ENCODE measurements at places on chromosomes 12 and 14.

DNA sequence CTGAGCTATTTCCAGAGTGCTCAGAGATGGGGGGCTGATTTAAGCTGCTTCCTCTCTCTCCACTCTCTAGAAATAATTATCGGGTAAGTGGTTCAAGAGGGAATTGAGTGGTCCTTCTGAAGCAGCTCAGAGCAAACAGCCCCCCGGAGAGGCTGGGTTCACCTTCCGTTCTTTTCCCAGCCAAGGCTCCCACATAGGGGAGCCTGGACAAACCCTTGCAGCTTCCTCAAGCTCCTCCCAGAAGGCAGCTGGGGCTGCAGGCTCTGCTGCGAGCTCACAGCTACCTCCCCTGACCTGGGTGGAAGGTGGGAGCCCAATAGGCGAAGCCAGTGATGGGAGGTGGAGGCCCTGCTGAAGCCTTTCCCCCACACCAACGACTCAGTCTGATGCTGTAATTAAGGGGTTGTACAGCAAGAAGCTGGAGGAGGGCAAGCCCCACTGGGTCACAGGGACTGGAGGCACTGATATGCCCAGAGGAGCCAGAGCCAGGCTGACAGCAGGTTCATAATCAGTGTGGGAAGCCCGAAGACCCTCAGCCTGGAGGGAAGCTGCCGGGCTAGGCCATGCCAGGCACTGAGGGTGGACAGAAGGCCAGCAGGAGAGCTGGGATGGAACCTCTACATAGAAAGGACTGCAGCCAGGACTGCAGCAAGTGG is 52.4 kb downstream of the ARL6IP4 start:
- DNase-seq, result no peak

GRCh38 chr12:89183985-89184435 is 168.3 kb downstream of the DUSP6 start:
- DNase-seq, result no peak

GRCh38 chr12:113267621-113268020 is 46.4 kb downstream of the TPCN1 start:
- DNase-seq, result no peak

- no peak for DNase-seq
These were observed 120.4 kb downstream of the ETV6 start for GRCh38 chr12:11769723-11770514.

GRCh38 chr14:90578283-90578985 is 181.6 kb downstream of the CALM1 start:
- DNase-seq, result no peak

DNA sequence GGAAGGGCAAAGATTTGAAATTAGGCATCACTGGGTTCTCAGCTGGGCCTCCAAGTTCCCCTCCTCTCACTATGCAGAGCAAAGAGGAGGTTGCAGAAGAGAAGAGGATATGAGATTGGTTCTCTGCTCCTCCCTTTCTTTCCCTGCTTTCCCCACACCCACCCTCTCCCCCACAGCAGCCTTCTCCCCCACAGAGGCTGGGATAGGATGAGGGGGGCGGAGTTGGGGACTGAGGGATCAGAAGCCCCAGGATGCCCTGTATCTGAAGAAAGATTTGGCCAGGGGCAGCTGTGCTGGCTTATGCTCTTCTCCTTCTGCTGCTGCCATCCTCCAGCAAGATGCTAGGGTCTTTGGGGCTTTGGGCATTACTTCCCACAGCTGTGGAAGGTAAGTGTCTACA is at the start of gene AMHR2:
AMHR2 (plus strand) TSS at position 259 of the 400 bp plus-strand sequence; CDS start at position 339, 80 bp downstream.
- DNase-seq, result no peak

DNA sequence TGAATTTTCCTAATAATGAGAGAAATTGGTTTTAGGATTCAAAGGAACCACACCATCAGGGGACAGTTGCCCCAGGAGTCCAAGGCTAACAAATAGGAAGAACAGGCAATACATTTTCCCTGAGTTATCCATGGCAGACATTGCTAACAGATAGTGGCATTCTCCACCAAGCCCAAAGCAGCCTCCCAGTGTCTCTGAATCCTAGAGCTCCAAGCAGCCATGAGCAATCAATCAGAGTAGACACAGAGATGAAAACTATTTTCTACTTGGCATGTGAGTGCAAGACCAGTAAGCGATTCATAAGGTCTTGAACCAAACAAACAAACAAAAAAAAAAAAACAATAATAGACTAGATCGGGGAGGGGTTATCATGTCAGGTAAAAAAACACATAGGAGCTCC is 515.7 kb downstream of the MED13L start:
- DNase-seq, result no peak

DNA sequence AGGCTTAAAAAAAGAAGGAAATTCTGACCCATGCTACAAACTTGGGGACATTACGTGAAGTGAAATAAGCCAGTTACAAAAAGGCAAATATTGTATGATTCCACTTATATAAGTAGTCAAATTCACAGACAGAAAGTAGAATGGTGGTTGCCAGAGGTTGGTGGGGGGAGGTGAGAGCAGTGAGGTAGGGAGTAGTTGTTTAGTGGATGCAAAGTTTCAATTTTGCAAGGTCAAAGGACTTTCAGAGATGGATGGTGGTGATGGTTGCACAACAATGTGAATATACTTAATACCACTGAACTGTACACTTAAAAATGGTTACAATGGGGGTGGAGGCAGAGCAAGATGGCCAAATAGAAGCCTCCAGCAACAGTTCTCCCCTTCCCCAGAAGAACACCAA is 86.2 kb upstream of the PLXNC1 start:
- DNase-seq, result no peak

- no peak for DNase-seq
These were observed 23.3 kb downstream of the ACTN1 start for GRCh38 chr14:68955851-68956179.

DNA sequence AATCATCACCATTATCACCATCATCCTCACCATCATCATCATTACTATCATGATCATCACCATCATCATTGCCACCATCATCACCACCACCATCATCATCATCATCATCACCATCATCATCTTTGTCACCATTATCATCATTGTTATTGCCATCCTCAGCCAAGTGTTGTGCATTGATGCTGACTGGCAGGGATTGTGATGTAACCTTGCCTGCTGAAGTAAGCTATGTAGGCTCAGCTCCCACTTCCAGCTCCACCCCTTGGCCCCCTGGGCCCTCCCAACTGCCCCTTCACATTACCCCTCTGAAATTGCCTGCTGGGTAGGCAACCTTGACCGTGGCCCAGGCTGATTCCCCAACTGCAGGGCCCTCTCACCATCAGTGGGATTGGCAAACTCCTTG is 37.6 kb downstream of the SVOP start:
- no peak for DNase-seq

GRCh38 chr12:3950714-3951320 is 77.6 kb upstream of the PARP11 start:
- no peak for DNase-seq

DNA sequence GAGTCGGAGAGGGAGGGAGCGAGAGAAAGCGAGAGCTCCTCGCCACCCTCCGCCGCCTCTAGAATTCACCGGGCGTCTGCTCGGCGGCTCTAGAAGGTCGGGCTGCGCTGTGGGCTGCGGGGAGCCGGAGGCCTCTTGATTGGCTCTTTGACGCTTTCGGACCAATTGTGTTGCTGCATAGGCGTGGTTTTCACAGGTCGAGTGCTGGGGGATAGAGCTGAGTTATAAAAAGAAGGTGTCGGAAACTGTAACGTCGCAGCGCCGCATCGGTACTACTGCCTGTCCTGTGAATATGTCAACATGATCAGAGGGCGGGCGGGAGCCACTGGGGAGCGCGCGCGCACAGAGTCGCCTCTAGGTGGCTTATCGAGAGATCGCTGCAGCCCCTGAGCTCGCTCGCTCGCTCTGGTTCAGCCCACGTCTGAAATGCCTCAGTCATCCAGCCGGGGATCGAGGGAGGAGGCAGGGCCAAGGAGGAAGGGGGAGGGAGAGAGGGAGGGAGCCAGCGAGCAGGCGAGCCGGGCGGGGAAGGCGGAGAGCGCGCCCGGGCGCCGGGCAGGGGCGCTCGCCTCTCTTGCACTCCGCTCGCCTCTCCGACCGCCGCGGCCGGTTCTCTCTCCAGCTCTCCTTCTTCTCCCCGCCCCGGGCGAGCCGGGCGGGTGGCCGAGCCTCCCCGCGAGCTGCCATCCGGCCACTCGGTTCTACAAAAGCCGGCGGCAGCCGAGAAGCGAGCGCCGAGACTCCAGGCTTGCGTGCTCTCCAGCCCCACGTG is at the start of gene TBX3:
TBX3 (minus strand) TSS at position 78 of the 772 bp plus-strand sequence. CDS start 975 bp downstream, outside the sequence.
- peak; percentile 99 for DNase-seq

- DNase-seq, result no peak
These were observed 89.8 kb upstream of the DNM1L start for GRCh38 chr12:32589165-32589865.

DNA sequence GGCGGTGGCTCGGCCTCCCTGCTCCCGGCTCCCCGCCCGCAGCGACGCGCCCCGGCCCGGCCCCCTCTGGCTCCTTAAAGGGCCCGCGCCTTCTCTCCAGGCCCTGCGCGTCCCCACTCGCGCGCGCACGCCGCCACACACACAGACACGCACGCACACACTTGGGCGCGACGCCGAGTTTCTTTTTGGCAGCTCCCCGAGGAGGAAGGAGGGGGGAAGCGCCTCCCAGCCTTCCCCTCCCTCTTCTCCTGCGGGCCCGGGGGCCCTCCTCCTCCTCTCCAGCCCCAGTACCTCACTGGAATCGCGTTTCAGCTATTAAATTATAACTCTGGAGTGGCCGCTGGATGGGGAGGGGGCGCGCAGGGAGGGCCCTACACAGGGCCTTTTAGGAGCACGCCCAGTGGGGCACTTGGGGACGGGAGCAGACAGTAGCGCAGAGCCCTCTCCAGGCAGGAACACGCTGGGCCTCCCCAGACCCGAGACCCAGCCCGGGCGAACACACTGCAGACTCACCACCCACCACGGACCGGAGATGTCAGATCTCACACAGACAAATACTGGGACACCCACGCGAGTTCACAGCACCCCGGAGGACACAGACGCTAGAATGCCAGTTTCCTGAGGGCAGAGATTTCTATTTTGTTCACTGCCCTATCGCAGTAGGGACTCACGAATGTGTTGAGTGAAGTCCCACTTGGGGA is 411 bp upstream of the NCOR2 start:
- peak; percentile 83 for DNase-seq

GRCh38 chr14:26597071-26597588 is 703 bp downstream of the NOVA1 start:
- DNase-seq, result no peak

GRCh38 chr12:105292705-105293104 is 37.8 kb upstream of the C12orf75 start:
- DNase-seq, result no peak

- no peak for DNase-seq
These were observed 150.2 kb upstream of the EEA1 start for GRCh38 chr12:93079271-93079670.

DNA sequence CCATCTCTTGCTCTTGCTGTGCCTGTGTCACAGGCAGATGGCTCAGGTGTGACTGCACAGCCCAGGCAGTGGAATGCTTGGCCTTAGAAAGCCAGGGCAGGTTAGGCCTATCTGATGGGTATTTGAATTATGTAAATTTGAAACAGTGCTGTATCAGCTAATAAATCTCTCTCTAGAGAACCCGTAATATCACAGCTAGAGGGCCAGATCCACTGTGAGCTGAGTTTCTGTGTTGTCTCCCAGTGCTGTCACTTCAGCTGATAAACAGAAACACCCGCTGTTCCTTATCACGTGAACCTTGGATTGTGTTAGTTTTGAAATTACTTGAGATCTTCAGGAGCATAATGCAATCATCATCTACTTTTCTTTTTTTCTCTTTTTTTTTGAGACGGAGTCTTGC is 21.5 kb upstream of the ALDH2 start:
- no peak for DNase-seq

DNA sequence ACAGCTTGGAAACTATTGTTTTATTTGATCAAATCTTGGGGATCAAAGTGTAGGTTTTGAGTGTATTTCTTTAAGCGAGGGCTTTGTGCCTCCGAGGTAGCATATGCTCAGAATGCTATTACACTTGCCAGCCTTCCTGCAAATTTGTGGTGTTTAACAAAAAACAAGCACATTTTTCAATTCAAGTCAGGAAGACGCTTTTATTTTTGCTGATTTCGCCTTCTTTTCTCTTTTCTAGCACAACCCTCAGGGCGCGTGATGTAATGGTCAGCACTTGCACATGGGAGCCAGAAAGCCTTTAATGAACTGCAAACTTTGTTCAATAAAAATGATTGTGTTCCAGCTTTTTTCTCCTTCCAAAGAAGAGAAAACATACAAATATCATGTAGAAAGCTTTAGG is 466.5 kb downstream of the PRKD1 start:
- no peak for DNase-seq

- DNase-seq, result no peak
These were observed 20.3 kb upstream of the DHRS4 start for GRCh38 chr14:23933108-23933741.

GRCh38 chr14:68712703-68713370 is 80.0 kb downstream of the ZFP36L1 start:
- DNase-seq, result no peak

DNA sequence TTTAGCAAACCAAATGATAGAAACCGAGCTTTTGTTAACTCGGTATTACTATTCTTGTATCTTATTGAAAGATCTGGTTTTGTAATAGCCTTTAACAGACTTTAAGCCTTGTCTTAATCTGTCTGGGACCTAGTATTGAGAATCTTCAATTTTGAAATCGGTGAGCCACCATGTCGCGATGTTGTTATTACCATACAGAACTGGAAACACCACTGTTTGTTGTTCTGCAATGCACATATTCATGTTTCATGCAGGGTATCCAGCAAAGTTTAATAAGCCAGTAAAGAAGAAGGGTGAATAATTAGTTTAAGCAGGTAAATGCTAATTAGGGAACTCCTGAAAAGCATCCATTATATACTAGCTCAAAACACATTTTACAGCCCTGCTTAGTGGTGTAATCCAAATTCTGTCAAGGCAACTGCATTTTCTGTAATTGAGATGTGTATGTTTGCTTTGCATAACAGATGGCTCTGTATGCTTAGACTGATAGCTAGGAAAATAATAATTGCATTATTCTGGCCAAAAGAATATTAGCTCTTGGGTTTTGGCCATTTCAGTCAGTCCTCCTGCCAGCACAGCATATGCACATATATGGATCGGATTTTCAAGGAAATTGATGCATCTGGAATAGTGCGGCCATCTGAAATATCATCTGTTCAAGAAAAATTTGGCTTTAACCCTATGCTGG is 389.2 kb downstream of the EGLN3 start:
- no peak for DNase-seq

GRCh38 chr14:67371247-67372148 is 11.4 kb downstream of the EIF2S1 start:
- DNase-seq, result no peak

GRCh38 chr14:64634558-64634957 is 69.7 kb upstream of the PLEKHG3 start:
- no peak for DNase-seq

GRCh38 chr12:94126067-94126466 is 22.3 kb upstream of the PLXNC1 start:
- DNase-seq, result no peak

GRCh38 chr12:109387425-109388166 is 39.9 kb downstream of the MYO1H start:
- DNase-seq, result no peak

- no peak for DNase-seq
These were observed at the start of gene SPSB2 for GRCh38 chr12:6873094-6874014. SPSB2 (minus strand) TSS chr12:6873303; CDS start chr12:6872901, 402 bp downstream.

DNA sequence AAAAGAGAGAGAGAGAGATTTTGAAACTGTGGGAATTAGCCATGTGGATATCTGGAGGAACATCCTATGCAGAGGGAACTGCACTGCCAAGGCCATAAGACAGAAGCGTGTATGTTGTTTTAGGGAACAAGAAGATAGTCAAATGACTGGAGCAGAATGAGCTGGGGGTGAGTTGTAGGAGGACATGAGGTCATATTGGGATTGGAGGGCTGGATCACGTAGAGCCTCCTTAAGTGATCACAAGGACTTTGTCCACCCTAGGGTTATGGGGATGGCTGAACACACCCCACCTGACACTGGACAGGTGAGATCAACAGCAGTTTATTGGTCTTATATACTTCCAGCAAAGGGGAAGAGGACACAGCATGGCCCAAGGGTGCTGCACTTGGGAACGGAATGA is 8.2 kb upstream of the CGRRF1 start:
- no peak for DNase-seq
